ENCODE measurements at places on chromosomes 2 and 18.

- no peak for DNase-seq
Observed at GRCh38 chr2:84800194-84800805, 80.6 kb downstream of the TRABD2A start.

GRCh38 chr2:191029280-191029950, 15.4 kb upstream of the STAT1 start:
- DNase-seq = no peak

DNA sequence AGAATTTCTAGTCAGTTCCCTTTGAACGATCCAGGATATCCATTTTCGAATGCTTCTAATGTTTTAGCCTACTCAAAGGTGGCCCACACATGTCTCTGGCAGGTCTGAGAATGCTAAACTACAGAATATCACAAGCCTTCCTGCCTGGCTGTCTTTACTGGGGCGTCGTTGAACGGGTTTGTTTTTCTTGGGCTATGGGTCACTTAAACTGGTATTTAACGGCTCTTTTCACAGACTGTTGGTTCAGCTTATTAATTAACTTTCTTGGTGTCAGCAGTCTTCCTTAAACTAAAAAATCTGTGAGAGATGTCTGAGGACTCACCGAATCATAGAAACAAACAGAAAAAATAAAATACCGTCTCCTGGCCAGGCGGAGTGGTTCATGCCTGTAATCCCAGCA, 563.2 kb upstream of the NRP2 start:
- no peak for DNase-seq

- no peak for DNase-seq
Observed at GRCh38 chr2:141528990-141529389, 601.8 kb downstream of the LRP1B start.

GRCh38 chr2:237863689-237864443, 4.4 kb downstream of the RAMP1 start:
- no peak for DNase-seq

- DNase-seq = no peak
Observed at GRCh38 chr18:50751490-50751889, 68.3 kb downstream of the MRO start.

DNA sequence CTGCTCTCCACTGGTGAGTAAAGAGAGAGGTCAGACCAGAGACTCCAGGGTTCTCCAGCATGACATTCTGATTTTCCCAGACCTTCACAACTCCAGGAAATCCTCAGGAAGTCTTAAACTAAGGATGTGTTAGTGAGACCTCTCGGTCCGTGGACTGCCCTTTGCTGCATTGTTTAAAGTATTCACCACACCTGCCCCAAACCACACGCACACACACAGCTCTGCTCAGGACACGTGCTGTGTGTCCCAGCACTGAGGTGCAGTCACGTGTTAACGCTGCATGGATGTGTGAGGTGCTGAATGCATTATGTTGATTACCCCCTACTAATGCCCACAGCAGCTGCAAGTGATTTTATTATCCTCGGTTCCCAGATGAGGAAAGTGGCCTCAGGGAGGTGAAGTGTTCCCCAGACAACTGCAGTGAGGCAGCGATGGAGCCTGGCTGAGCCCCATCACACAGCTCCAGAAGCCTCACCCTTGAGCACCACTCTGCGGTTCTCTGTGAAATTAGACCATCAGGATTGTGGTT, 68.4 kb downstream of the TRAPPC12 start:
- DNase-seq = no peak

DNA sequence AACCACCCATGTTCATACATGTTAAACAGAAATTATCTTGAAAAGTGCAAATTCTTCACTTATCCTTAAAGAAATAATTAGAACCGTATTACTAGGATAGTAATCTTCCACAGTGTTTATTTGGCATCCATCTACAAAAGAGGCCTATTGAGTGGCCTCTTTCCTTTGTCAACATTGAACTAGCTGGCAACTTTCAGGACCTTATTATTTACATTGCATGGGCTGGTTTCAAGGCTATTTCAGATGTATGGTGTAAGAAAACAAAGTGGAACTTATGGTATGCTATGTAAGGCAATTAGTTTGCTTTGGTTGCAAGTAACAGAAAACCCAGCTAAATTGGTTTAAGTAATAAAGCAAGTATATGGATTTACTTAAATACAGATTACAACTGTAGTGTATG, 324.6 kb downstream of the RBM43 start:
- no peak for DNase-seq

DNA sequence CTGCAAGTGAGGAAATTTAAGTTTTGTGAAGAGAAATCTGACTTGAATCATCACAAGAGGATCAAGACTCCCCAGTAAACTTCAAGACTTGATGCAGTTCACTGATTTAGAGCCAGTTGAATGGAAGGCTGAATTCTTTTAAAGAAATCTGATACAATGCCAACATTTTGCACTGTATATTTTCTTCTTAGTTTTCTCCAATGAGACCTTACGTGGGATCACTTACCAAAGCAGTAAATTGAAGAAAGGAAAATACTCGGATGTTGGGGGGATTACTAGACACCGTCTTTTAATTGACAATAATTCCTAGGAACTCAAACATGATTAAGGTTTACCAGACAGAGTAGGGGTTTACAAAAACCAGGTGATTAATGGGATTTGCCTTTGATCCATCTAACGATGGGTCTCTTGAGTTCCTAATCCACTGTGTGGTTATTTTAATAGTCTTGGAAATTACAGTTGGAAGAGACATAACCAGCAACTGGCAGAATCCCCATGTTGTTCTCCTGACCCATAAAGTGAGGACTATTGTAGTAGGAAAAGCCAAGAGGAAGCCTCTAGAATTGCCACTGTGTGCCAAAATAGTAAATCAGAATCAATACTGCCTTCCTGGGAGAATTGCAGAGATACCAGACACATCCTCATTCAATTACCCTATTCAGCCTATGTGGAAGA, 354.5 kb downstream of the PID1 start:
- no peak for DNase-seq

DNA sequence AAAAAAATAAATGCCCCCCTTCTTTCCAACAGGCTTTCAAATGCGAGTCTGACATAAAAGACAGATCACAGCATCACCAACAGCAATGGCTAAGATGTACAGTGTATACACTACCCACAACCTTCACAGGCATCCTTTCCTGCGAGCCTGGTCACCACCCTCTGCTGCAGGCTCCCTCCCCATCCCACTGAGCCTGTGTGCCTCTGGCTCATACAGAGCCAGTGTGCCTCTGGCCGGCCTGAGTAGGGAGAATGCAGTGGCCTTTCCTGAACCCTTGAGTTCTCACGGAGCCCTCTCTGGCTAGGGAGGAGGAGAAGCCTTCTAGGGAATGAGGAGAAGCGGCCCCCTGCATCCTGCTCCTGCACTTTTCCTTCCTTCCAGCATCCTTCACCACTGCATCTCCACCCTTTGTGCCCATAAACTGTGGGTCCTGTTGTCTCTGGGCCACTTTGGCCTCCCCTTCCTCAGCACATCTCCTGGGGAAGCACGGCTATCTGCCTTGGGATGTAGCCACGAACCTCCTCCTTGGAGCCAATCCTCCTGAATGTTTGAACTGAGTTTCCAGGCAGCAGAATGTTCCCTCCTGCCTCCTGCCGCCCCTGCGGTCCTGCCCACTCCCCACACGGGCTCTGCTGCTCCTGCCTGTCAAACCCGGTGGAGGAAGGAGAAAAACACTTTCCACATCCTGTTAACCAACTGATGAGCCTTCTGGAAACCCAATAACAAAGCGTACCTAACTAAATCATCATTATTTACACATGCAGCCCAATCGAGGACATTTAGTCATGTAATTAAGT, 22.5 kb downstream of the GYPC start:
- no peak for DNase-seq

DNA sequence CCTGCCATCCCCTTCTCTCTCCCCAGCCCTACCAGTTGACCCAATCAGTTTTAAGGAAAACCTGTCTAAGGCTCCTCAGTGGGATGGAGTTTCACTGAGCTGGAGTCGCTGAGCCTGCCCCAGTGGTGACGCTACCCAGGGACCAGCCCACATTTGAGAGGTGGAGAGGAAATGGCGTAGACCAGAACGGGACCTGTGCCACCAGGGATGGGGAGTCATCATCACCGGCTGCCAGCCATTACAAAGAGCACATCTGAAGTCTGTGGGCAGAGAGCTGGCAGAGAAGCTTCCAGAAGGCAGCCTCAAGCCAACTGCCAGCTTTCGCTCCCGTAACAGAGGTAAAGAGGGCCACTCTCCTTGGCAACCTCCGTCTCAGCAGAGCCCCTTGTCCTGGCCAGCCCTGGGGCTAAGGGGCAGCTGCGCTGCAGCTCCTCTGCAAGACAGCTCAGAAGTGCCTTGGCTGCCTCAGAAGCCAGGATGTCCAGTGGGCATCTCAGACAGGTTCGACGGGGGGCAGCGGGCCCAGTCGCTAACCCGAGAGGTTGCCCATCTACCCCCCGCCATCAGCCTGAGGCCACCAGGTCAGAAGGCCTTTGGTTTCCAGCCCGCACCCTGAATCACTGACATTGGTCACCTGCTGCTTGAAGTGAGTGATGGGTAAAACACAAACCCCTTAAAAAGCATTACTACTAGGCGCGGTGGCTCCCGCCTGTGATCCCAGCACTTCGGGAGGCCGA, 15.4 kb downstream of the SDC1 start:
- no peak for DNase-seq

DNA sequence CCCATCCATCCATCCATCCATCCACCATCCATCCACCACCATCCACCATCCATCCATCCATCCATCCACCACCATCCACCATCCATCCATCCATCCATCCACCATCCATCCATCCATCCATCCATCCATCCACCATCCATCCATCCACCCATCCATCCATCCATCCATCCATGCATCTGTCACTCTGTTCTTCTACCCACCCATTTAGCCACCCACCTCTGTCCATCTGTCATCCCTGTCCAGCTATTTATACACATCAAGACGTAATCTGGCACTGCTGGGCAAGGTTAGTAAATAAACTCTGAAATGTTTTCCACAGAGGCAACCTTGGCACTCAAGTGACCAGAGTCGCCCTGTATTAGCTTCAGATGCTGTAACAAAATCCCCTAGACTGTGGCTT, 120.9 kb downstream of the RTP5 start:
- DNase-seq = no peak

DNA sequence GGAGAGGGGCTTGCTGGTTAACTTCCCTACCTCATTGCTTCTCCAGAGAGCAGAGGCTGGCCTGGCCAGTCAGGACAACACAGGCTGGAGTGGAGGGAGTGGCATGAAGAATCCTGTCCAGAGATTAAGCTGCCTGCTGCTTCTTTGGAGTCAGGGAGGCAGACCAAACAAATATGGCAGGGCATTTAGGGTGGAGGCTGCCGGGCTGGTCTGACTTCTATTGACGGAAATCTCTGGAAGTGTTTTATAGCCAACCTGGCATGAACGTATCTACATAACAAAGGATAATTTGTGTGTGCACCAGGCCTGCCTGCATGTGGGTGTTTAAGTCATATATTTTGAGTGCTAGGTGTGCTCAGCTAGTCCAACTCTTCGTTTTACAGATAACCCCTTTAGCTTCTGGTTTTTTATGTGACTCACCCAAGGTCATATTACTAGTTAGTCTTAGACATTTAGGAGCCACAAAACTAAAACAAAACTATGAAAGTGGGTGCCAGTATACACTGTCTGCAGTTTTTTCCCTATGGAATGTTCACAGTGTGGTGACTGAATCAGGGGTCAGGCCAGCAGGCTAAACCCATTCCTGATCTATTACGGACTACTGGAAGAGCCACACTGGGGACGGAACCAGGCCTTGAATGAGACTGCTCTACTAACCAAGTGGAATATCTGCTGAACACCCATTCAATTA, 5.5 kb downstream of the NPC1 start:
- no peak for DNase-seq

DNA sequence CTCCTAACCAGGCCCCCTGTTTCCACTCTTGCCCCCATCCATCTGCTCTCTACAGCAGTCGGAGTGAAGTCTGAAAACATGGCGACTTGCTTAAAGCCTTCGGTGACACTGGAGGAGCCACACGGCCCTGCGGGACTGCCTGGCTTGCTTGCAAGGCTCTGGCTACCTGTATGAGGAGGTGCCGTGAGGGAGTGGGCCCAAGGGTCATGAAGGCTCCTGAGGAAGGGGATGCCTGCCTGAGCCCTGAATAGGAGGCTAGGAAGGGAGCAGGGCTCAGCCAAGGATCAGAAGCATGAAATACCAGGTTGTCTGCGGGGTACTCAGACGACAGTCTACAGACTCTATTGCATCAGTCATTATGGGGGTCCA, 75.4 kb downstream of the EMX1 start:
- DNase-seq = no peak

GRCh38 chr2:215019085-215019484, 119.3 kb downstream of the ABCA12 start:
- no peak for DNase-seq

DNA sequence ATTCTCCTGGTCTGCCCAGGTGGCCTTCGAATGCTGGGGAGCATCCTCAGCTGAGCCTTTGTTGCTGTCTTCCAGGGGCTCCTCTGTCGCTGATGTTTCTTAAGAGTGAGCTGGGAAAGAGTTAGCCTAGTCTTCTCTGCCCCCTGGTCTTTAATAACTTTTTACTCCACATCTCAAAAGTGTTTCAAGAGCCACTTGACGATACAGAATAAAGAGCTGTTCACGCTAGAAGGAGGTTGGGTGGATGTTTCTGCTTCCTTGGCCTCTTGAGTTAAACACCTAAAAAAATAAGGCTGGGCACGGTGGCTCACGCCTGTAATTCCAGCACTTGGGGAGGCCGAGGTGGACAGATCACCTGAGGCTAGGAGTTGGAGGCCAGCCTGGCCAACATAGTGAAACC, 2.8 kb upstream of the BUB1 start:
- DNase-seq = no peak

DNA sequence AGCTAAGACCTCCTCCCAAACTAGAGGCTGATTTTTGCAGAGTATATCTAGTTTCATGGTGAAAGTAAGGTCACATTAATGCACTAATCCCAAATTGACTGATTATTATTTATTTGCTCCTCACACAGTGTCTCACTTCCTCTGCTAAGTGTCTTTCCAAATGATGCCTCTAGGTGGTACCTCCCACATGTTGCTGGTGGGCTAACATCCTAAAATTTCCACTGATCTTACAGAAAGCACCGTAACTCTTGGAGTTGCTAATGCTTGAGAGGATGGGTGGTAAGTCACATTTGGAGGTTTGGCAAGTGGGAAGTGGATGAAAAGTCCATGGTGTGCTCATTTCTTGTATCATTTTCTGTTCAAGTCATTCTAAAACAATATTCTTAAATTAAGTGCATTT, 428.7 kb upstream of the GYPC start:
- no peak for DNase-seq

- DNase-seq = no peak
Observed at GRCh38 chr2:109225170-109225782, 96.3 kb downstream of the SH3RF3 start.
